Sciatic nerve (tissue), 2 donors: ENCODE measurements at places on chromosomes 6 and 20.

DNA sequence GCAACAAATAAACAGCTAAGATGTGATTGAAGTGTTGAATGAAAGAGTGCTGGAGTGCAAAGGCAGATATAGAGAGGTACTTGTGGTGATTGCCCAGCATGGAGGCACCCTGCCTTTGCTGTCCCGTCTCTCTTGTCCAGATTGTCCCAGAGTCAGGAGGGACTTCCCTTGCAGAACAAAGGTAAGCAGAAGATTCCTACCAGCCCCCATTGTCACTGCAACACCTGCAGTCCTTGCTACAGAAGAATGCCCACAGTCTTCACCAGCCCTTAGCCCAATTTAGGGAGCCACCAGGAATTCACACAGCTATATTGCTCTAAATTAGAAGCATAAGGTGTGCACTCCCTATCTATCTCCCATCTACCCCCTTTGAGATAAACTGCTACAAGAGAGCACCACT is 491.8 kb downstream of the KIF16B start:
- DNase-seq = no peak

DNA sequence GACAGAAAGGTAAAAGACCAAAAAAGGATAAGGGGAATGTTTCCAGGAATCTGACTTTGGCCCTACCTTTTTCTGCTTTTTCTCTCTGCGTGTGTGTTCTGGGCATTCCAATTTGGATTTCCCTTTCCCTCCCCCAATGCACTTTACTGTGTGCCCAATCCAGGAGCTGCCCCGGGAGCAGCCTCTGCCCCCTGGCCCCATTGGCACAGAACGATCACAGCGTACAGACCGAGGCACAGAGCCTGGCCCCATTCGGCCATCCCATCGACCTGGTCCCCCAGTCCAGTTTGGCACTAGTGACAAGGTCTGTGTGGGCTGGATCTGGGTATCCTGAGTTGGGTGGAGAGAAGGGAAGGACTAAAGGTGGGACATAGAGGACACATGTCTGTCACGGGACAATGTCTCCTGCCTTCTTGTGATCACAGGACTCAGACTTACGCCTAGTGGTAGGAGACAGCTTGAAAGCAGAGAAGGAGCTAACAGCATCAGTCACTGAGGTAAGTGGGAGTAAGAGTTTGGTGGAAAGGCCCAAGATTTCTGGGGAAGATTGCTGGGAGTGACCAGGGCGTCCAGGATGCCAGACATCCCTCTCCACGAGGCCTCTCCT is 14.6 kb downstream of the PRRC2A start:
- no peak for DNase-seq

GRCh38 chr20:53995949-53996348 is 74.4 kb downstream of the BCAS1 start:
- no peak for DNase-seq

GRCh38 chr6:17768388-17768787 is 61.7 kb upstream of the NUP153 start:
- no peak for DNase-seq

DNA sequence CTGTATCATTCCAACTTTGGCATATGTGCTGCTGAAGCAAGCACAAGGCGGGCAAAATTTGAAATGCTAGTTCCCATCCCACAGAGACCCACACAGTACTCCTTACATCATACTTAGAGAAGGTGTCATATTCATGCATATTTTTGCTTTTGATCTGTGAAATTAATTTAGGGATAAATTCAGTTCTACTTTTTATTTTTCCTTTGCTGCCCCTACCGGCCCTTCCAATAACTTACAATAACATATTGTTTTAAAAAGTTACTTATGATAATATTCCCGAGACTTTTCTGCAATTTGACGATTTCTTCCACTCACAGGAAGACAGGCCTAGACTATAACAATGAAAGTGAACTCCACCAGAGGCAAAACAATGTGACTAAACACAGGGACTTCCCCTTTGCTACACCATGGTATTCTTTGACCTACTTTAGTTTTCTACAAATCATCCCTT is 35.0 kb downstream of the SESN1 start:
- no peak for DNase-seq
